ENCODE measurements at places on chromosomes 7 and 10. TPM values are rescaled to one million over a fixed set of nuclear protein-coding genes. Genes with fewer than 3 reads are reported as not detected.

Gene CRYGN
- total RNA-seq: not detected

Gene IFRD1
- 33.0 TPM for total RNA-seq

Gene ACTL6B
- not detected for total RNA-seq

Gene EIF3B
- 228 TPM for total RNA-seq

Gene LIPF
- total RNA-seq: not detected

Gene ELFN1
- total RNA-seq: 0.35 TPM

Gene AKR1C1
- total RNA-seq: 507 TPM

Gene ARHGAP22
- 3.7 TPM for total RNA-seq

Gene ATRNL1
- total RNA-seq: 0.78 TPM

Gene EFCAB10
- 2.6 TPM for total RNA-seq

Gene OR6B1
- not detected for total RNA-seq

Gene AUTS2
- total RNA-seq: 5.1 TPM

Gene GTF2IRD2
- 6.2 TPM for total RNA-seq

Gene ATG9B
- 1.1 TPM for total RNA-seq

Gene DKK1
- 429 TPM for total RNA-seq

Gene CABCOCO1
- total RNA-seq: 0.40 TPM

Gene HBP1
- total RNA-seq: 22.4 TPM

Gene CPA2
- total RNA-seq: 0.15 TPM

Gene CFAP58
- 0.12 TPM for total RNA-seq

Gene SLC18A3
- not detected for total RNA-seq

Gene TSPAN33
- 6.4 TPM for total RNA-seq

Gene DPP6
- total RNA-seq: not detected

Gene BAG3
- 143 TPM for total RNA-seq

Gene ADIRF
- 0.21 TPM for total RNA-seq

Gene MRLN
- total RNA-seq: not detected

Gene GPR26
- not detected for total RNA-seq

Gene EGR2
- total RNA-seq: 0.34 TPM

Gene RBP4
- 7.5 TPM for total RNA-seq

Gene RBM33
- 29.0 TPM for total RNA-seq

Gene EN2
- total RNA-seq: 1.0 TPM

Gene VPS37D
- total RNA-seq: 2.9 TPM
